Activated naive CD4-positive, alpha-beta T cell (primary cell): ENCODE measurements at places on chromosomes 5 and 9.

DNA sequence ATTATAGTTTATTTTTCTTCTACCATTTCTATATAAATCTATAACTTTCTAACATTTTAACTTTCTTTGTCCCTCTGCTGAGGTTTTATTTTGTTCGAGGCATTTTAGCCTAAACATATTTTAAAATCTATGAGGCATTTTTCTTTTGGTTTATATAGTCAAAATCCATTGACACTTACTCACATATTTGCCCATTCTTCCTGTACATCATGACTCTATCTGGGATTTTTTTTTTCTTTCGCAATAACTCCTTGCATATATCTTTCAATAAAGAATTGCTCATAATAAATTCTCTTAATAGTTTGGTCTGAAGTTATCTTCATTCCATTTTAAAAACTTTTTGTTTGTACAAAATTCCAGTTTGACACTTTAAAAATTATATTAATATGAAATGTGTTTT is 632.3 kb downstream of the TLE4 start:
- DNase-seq: no peak

- no peak for DNase-seq
These were observed 76.7 kb downstream of the ARSB start for GRCh38 chr5:78908173-78909061.

- no peak for DNase-seq
These were observed 7.5 kb upstream of the RMND5B start for GRCh38 chr5:178123094-178123965.

- no peak for DNase-seq
These were observed 2.3 kb downstream of the DENND4C start for GRCh38 chr9:19232823-19233194.

DNA sequence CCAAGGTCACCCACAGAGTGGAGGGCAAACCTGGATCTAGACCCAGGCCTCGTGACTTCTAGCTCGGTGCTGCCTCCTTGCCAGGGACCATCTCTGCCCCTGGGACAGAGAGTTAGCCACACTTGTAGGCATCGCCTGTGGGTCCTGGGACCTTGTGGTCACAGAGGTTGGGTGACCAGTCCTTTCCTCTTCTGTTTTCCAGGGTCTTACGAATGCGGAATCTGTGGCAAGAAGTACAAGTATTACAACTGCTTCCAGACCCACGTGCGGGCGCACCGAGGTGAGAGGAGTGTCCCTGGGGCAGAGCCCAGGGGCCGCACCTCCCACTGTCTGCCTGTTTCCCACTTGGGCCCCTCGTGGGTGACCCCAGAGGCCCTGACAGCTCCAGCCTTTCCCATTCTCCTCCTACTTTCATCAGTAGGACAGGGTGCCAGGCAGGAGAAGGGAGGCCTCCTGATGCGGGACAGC is 76.3 kb downstream of the AMBP start:
- no peak for DNase-seq

DNA sequence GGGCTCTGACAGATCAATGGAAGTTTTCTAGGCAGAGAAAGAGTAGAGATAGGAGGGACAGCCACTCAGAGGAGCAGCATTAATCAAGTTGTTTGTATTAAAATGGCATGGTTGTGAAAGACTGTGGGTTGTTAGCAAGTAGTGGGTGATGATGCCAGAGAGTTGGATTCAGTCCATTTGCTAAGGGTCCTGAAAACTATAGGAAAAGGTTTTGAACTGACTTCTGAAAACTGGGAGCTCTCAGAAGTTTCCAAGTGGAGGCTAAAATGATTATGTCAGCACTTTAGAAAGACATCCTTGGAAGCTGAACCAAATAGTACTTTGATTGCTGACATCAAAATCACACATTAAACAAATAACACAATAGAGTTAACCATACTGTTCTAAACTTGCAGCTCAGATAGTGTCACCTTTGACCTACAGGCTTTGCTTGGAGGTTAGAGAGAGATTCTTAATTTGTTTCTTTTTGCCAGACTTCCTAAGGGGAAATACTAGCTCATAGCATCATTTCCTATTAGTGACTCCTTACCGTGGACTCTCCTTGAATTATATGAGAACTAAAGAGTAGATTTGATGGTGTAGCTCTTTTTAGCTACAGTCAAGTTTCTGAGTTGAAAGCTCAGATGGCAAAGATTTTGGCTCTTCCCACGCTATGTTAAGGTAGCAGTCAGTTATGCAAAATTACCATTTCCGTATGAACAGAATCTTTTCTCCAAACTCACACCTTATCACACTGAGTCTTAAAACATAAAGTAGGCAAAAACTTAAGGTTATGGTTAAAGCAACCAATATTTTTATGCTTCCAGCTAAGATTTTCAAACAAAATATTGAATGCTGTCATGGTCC is 277.1 kb downstream of the NR3C1 start:
- DNase-seq: no peak
